CD4-positive, alpha-beta T cell treated with Interleukin-2 at 100 ng/mL for 4 hours (primary cell): ENCODE measurements at places on chromosomes 12 and 14.
A peak's percentile ranks its signal among the peaks of the same experiment; 100 is the strongest.

DNA sequence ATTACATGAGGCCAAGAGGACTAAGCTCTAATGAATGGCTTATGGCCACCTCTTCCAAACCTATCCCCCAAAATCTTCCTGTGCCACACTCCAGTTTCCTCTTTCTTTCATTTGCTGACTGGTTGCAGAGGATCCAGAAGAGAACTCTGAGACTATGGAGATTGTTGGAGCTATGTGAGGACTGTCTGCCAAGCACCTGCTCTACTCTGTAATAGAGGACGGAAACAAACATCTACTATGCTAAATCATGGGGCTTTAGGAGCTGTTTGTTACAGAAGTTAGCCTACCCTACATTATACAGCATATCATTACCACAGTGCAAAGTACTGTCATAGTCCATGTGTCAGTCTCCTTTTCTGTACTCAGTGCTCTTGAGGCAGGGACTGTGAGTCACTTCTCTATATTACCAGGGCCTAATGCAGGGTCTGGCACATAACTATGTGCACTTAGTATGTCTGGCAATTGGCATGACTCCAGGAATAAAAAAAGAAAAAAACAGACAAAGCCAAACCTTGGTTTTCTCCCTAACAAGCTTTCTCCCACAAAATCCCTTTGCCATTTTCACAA is 95.1 kb downstream of the RPAP3 start:
- DNase-seq, result no peak

- no peak for DNase-seq
Measured at GRCh38 chr12:62903151-62903550, 31.8 kb downstream of the PPM1H start.

GRCh38 chr12:49649892-49650291 is 26.5 kb downstream of the PRPF40B start:
- no peak for DNase-seq

- DNase-seq, result no peak
Measured at GRCh38 chr12:121806546-121807423, 3.0 kb downstream of the SETD1B start.

DNA sequence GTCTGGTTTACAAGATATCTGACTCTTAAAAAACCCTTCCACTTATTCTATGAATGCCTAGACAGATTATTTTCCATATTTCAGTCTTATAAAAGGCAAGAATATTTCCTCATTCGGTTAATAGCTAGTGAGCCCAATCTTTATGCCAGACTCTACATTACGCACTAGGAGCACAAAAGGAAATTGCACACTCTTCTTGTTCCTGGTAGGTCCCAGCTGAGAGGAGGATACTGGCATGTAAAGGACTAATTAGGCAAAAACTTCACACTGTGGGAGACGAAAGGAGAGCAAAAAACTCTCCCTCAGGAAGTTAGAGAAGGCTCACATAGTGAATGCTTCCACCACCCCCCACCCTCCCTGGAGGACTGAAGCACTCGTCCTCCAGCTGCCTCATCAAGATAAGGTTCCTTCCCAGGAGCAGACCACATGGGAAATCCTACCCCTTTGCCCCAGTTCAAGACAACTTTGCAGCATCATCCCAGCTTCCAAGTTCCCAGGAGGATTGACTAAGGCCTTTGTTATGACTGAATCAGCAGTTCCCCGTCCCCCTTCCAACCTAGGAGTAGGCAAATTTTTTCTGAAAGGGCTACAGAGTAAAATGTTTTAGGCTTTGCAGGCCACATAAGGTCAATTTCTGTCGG is 14.5 kb downstream of the CAPZA3 start:
- no peak for DNase-seq

DNA sequence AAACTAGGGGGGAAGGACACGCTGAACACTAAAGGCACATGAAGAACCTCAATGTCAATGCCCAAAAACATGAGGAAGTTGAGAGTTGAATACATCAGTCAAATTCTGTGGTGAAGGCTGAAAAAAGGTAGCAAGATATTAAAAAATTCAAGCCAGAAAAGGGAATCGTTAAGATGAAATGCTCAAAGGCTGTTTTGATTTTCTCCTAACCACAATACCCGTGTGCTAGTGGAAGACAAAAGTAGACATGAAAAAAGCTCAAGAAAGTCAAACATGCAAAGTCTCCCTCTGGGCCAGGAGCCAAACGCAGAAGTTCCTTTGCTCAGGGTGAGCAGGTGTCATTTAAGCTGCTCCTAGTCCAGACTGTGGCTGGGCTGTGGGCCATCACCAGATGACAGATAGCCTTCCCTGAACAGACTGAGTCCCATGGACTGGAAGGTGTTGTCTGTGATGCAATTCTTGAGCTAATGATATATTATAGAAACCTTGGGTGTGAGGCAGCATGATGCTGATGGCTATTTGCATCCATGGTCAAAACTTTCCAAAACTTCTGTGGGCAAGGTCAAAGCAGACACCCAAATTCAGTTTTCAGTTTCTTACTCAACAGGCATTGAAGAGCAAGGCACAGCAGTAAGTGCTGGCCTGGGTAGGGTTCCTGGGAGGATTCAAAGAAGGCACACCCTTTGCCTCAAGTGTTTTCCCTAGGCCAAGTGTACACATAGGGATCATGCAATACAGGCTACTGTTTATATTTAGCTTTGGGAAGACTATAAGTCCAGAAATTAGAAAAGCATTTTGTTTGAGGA is 81.6 kb downstream of the MYRFL start:
- no peak for DNase-seq

DNA sequence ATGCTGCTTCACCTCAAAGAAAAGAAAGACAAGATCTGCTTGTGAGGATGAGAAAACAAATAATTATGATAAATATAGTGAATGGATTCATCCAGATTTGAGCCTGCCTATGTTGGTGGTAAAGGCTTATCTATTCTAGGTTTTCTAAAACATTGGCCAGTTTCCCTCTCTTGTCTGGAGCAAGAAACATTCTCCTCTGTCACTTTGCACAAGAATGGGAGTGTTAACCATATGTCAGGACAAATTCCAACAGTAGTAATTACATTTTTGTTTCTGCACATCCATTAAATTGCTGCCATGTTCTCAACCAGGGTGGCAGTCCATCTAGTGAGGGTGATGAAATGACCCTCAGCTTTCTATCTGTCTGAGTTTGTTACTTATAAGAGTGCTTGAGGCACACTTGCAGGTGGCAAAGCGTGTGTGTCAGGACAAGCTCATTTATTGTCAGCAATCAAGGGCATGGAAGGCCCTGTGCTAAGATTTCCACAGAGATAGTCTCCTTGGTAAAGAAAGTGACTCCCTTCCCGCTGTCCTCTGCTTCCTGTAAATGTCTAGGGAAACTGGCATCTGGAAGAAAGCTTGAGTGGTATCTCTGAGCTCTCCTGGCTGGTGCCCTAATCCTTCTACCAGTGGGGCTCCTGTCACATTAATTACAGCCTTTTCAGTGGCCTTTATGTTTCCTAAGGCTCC is 502.1 kb upstream of the FLRT2 start:
- DNase-seq, result no peak

GRCh38 chr14:37595809-37596621 is 586 bp downstream of the TTC6 start:
- DNase-seq, result peak; percentile 16

DNA sequence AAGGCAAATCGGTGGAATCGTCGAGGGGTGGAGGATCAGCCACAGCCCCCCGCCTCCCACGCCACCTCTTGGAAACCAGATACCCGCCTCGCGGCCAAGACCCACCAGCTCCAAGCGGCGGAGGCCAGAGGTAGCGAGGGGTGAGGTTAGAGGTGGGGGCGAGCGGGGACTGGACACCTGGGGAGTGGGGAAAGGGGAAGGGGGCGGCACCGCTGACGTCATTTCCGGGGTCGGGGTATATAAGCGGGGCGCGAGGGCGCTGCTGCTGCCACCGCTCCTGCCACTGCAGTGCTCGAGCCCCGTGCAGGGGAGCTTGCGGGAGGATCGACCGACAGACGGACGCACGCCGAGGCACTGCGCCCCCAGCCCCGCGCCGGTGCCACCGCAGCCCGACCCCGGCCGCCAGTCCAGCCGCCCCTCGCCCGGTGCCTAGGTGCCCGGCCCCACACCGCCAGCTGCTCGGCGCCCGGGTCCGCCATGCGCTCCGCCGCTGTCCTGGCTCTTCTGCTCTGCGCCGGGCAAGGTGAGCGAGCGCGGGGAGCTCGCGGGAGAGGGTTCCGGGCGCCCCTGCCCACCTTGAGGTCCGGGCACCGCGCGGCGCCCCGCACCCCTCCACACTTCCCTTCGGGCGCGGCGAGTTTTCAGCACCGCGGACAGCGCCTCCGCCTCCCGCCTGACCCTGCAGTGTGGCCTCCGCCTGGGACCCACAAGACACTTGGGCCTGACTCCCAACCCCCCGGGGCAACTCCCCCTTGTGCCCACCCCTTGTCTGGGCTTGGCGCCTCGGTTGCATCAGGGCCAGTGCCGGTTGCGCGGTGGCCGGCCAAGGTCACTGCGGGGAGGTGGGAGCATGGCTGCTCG is at the start of gene CHGA:
TSS of gene CHGA (plus strand) at position 268 of the 861 bp plus-strand sequence. CDS start at position 478, 210 bp downstream.
- DNase-seq, result peak; percentile 29

GRCh38 chr12:80235944-80236343 is 136.6 kb downstream of the OTOGL start:
- no peak for DNase-seq

DNA sequence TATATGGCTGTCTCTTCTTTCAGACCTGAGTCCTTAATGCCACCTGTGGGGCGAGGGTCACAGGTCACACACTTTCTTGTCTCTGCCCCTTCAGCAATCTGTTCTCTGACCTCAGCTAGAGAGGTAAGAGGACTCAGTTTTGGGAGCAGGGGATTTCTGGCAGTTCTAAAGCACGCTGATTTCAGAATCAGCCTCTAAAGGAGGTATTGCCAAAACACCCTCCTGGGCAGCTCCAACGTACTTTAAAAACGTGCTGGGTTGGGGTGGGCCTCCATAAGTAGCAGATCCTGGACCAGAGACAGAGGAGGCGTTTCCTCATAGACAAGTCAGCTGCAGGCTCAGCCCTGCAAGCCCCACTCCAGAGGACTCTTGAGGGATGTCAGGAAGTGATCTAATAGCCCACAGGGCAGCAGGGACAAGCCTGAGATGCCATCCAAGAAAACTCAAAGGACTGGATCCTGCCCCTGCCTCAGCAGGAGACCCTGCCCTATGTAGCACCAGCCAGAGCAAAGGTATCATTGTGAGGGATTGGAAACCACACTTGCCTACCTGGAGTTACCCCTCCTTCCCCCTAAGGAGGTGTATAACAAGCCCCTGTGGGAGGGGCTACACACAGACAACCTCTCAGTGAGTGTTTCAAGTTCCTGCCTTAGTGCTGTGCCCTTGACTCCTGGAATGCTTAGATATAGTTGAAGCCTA is 8.5 kb downstream of the CTDSP2 start:
- DNase-seq, result no peak

DNA sequence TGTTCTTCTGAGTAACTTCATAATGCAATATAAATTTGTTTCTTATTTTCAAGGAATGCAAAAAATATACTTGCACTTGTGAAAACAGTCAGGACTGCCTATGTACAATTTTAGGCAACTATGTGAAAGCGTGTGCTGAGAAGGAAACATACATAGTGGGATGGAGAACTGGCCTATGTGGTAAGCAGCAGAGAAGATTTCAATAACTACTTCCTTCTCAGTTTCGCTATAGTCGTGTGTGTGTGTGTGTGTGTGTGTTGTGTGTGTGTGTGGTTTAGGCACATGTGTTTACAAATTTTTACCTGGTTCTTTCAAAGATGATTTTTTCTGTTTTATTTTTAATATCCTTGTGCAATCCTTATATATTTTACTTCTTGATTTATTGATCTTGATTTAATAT is 211.8 kb downstream of the LRRK2 start:
- DNase-seq, result no peak

- DNase-seq, result peak; percentile 46
Measured at GRCh38 chr14:52068615-52069306, at the start of gene NID2. Gene NID2 (minus strand): TSS chr14:52069059. CDS start chr14:52068994, 65 bp downstream.

GRCh38 chr14:39912192-39913100 is 480.2 kb upstream of the FBXO33 start:
- no peak for DNase-seq

DNA sequence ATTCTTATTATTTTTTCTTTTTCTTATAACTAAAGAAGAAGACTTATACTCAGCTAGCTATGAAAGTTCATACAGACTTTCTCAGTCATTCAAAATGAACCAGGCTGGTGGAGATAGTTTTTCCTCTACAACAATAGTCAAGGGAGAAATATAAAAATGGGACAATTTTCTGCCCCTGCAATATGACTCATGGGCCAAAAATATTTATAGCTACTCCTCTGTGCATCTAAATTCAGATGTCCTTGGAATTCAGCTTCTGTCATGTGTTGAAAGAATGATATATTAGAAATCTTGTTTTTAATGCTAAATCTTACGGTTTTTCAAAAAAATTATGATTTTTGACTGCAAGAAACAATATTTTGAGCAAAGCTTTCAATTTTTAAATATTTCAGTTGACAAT is 237.2 kb upstream of the SYT10 start:
- no peak for DNase-seq

- no peak for DNase-seq
Measured at GRCh38 chr12:121550974-121551634, 29.7 kb downstream of the KDM2B start.

DNA sequence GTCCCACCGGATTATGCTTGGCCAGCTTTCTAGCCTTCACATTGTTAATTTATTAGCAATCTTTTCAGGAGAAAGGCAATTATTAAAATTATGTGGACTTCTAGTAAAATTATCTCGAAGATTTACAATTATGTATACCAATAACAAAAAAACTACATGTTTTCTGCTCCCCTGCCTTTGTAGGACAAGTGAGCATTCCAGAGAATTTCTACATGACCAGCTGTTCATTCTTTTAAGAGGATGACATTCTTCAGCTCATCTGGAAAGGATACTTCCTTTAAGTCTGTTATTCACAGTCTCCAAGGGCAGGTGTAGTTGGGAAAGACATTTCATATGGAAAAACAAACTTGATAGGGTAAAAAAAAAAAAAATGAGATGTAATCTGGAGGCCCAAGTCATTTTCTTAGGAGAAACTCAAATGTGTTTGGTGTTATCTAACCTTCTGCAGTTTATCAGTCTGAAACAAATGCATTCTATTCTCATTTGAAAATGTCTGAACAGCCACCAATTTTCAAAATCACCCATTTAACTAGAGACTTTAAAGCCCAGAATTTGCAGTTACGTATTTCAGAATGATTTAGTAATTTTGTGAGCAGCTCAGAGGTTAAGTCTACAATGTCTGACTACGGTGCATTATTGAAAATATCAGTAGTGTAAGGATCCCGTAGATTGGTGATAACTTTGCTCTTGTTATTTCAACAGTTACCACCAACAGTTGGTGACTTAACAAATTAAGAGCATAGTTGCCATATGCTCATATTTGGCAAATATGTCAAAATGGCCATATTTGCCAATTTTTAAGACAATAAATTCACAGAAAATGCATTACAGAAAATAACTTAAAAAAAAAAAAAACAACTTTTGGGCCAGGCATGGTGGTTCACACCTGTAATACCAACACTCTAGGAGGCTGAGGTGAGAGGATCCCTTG is 1.8 kb upstream of the PHLDA1 start:
- no peak for DNase-seq

DNA sequence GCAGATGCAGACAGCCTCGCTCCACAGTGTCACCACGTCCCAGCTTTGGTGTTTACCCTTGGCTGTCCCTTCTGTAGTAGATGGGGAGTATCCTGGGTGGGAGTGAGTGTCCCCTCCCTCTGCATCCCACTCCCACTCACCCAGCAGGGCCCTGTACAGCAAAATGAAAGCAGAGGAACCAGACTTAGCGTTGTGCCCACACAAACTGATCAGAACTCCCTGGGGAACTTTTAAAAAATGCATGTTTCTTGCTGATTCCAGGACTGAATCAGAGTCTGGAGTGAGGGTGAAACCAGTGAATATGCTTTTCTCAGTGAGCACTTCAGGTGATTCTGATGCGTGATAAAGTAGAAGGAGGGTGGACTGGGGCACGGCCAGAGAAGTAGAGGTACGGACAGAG is 2.9 kb downstream of the ACVRL1 start:
- DNase-seq, result no peak
